ENCODE measurements at places on chromosomes 3 and 15.

GRCh38 chr3:165195640-165196576 lies at the start of gene SLITRK3:
Gene SLITRK3 (minus strand): TSS chr3:165196384. CDS start chr3:165190830, 5,554 bp downstream.
- no peak for DNase-seq

DNA sequence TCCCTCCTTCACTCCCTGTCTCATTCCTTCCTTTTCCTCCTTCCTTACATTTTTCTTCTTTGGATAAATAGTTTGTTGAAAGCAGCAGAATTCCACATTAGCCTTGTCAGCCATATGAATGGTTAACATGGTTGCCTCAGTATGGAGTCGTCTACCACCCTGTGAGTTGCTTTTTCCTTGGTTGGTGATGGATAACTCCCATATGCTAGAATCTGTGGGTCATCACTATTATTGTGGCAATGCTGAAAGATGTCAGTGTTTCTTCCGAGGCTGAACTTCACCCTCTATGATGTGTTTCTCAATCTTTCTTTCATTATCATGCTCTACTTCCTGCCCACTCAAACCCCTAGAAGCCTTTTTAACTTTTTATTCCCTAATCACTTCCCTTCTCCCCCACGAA lies 481.8 kb upstream of the KCNMB2 start:
- no peak for DNase-seq

GRCh38 chr15:25527118-25527517 lies 88.3 kb upstream of the UBE3A start:
- no peak for DNase-seq

GRCh38 chr3:149356044-149356592 lies 21.3 kb downstream of the TM4SF1 start:
- no peak for DNase-seq

DNA sequence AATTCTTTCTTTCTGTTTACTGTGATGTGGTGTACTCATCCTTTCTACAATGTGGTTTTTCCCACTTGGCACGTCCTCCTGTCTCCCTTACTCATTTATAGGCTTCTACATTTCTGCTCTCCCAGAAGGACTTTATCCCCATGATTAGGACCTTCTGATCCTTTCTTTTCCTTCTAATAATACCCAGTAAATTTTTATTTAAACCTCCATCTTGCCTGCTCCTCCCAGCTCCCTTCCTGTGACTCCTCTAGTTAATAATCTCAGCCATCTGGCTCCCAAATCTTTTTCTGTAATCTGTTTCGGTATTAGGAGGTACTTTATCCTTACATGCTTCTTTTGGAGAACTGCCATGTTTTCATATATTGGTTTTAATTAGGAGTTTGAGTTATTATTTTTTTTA lies 11.2 kb upstream of the P2RY1 start:
- DNase-seq: no peak

DNA sequence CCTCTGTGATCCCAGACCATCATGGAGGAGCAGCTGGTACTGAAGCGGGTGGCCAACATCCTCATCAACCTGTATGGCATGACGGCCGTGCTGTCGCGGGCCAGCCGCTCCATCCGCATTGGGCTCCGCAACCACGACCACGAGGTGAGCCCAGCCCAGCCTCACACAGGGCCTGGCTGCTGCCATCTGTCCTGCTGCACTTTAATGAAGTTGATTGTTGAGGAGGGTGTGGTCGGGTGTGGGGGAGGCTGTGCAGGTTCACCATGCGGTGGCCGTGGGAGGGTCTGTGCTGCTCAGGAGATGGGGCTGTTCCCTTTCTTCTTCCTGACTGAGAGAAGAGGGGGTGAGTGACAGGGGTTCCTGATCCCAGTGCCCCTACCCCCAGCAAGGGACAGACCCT lies 30.6 kb downstream of the ACAD9 start:
- DNase-seq: no peak

DNA sequence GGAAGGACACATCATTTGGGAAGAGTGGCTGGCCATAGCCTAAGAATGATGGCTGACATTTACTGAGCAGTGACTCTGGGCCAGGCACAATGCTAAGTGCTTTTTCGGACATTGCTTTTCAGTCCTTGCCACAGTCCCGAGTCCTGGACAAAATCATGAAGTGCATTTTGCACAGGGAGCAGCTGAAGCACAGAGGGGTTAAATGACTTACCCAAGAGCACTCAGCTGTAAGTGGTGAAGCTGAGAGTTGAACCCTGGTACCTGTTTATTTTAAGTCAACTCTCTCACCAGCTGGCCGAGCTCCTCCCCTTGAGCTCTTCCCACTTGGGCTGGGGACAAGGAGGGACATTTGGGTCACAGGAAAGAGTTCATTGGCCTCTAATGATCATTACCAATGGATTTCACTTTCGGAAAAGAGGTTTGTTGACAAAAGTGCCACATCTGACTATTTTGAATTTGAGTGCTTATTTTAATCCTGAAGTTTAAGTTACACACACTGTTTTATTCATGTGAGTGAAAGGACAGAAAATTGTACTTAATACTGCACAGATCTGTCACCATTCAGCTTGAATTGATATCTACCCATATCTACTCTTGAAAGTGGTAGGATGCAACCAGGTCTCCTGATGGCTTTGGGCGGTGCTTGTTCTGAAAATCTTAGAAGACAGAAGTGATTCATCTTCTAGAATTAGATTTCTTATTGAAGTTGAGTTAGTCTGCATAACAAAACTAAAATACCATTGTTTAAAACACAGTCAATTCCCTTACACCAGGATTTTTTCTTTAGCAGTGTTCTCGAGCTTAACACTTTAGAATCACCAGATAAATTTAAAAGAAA lies 368.7 kb upstream of the PROK2 start:
- no peak for DNase-seq

DNA sequence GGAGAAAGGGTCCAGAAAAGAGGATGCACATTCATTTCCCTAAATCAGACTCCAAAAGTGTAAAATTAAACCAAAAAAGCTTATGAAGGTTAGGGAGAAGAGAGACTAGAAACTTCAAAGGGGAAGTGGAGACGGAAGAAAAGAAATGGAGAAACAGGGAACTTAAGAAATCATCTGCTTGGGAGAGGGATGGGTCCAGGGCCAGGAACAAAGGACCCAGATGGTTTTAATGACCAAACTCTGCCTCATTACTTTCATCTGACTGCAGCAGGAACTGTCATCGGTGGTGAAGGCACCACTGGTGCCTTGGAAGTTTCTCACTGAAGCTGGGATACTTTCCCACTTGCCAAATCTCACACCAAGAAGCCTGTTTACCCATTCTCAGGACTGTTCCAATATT lies 70.5 kb upstream of the SLC4A7 start:
- no peak for DNase-seq

DNA sequence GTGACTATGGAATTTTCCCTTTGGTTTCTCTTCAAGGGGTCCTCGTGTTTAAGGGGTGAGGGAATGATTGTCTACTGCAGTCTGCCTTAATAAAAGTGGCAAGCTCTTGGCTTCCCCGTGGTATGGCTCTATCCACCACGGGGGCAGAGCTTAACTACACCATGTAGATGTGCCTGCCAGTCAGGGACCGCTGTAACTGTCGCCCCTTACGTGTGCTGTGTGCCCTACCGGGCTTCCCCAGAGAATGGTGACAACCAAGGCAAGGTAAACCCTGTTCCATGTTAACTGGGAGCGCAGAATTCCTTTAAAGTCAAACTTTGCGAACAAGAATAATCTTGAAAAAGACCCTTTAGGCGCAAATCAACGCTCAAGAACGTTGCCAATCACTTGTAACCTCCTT lies 966 bp upstream of the C3orf80 start:
- DNase-seq: no peak

- DNase-seq: no peak
Observed at GRCh38 chr15:71202712-71203111, 87.4 kb downstream of the THSD4 start.

DNA sequence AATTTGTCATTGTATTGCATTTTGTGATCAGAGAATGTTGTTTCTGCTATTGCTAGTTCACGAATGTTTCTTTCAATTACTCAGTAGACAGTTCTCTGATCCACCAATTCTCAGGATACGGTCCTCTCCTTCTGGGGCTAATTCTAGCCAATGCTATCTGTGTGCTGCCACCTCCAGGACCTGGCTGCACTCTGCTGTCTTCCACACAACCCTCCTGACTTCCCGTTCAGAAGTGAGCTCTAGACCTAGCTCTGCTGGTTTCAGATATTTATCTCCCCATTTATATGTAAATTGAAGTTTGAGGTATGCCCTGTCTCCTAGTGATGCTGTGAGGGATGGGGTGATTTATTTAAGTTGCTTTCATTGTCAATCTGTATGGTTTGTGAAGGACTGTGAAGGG lies 21.7 kb upstream of the UBL7 start:
- peak; percentile 28 for DNase-seq

All from OCI-LY7 (cell line).